ENCODE measurements at places on chromosomes 2 and 18.

- no peak for DNase-seq
These were observed 3.3 kb downstream of the PDCD1 start for GRCh38 chr2:241855245-241855887.

DNA sequence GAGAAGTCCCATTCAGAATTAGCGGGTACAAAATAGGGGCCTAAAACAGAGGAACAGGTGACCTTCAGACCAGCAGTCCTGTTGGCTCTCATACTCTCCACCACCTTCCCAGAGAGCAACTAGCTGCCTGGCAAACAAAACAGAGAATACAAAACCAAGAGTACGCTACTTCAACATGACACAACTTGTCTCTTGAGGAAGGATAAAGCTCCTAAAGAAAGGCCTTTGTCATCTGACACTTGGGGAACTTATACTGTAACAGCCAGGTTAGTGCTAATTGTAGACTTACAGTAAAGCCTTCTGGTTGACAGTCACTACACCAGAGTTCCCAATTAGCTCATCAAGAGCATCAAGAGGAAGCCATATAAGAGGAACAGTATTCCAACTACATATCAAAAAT lies 282.1 kb upstream of the NT5C1B start:
- DNase-seq: no peak

GRCh38 chr2:110881908-110882307 lies 149.5 kb downstream of the ACOXL start:
- no peak for DNase-seq

GRCh38 chr2:113818382-113818951 lies 62.0 kb upstream of the SLC35F5 start:
- no peak for DNase-seq

DNA sequence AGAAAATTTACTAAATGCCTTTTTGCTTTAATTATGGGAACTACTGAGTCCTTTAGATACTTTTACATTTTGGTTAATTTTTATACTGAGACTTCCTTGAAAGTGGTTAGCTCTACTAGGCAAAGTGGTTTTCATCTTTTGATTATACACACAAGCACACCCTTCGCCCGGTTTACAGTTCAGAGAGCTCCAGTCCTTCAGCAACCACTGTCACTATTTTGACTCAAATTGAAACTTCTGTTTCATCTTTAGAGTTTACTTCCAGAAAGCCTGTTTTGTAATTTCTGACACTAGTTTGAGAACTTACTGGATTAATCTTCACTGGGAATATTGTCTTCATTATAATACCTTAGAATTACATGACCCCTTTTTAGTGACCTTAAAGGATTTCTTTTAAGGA lies 140.3 kb upstream of the FOSL2 start:
- peak; percentile 19 for DNase-seq

DNA sequence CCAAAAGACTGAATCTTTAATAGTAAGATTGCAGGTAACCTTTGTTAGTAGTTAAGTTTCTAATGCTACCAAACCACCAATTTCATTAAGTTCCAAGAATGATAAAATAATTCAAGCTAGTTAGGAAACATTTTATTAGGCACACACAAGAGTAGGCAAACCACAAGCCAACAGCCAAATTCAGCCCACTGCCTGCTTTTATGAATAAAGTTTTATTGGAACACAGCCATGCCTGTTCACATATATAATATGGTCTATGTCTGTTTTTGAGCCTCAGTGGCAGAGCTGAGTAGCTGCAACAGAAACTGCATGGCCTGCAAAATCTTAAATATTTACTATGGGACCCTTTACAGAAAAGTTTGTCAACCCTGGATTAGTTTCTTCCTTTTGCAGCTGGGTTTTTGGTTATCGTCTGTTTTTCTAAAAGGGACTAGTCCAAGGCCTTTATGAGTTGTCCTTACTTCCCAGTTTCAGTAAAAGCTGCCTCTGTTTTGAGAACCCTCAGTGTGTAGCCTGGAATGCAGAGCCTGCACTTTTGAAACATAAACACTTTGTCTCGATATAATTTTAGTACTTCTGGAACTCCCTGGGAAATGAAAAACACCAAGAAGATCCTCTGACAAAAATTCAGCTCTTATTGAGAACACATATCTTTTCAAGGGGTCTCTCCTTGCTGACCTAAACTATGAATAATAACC lies 39.1 kb downstream of the FRZB start:
- DNase-seq: no peak

DNA sequence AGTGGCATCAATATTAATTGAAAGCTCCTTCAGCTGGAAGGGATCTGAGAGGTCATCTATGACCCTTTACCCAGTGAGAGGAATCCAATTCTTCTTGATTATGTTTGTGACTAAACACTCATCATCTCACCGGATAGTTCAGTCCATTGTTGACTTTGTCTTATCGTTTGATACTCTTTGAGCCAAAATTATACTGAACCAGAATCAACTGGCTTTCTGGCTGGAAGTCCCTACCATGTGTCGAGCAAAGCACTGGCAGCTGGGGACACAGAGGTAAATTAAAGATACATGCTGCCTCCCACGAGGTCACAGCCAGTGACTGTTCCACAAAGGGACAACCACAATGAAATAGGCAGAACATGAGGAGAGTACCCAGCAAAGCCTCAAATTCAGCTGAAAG lies 91.4 kb upstream of the FHL2 start:
- DNase-seq: no peak

GRCh38 chr2:66427300-66427699 lies 7.6 kb upstream of the MEIS1 start:
- no peak for DNase-seq

DNA sequence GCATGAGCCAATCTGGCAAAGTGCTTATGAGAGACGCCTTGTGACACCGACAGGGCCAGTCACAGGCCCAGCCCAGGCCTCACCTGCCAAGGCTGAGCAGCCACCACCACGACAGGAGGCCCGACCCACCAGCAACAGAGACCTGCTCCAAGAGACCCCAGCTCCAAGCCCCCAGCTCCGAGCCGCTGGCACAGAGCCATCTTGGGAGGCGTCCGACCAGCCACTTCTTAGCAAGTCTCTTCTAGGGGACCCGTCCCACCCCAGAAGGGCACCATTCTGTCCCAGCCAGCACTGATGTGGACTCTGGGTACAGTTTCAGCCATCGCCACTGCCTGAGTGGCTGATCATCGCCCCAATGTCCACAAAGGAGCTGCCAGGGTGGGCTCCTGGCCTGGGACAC lies 290.7 kb upstream of the SALL3 start:
- DNase-seq: no peak

GRCh38 chr2:172087207-172087779 lies 2.0 kb downstream of the DLX1 start:
- DNase-seq: no peak

Measured in stimulated activated CD4-positive, alpha-beta T cell treated with anti-CD3 and anti-CD28 coated beads, Interleukin-15, amount 100 ng/mL, for 48 hours (primary cell).